Inflammatory macrophage (primary cell): ENCODE measurements at places on chromosomes 3 and 15.

GRCh38 chr3:28595372-28595771 is 246.7 kb upstream of the AZI2 start:
- DNase-seq = no peak

- no peak for DNase-seq
Measured at GRCh38 chr15:99447497-99448371, 118.0 kb upstream of the MEF2A start.

GRCh38 chr15:93974804-93975481 is 256.4 kb upstream of the MCTP2 start:
- DNase-seq = peak; percentile 21

- no peak for DNase-seq
Measured at GRCh38 chr15:91879158-91879557, 25.6 kb downstream of the SLCO3A1 start.

DNA sequence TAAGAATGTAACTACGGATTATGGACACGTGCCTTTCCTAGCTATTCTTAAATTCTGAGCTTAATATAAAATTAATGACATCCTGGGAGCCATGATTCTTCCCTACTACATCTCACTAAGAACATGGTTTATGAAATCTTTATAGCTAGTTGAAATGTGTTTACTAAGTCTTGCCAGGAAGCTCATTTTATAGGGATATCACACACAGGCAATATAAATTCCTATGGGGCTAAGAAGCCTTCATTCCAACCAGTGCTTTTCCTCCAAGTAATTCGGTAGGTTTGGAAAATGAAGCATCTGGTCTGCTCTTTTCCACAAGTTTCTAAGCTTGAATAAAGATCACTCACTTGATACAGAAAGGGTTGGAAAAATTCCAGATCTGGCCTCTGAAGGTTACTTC is 802.6 kb downstream of the FHIT start:
- no peak for DNase-seq

GRCh38 chr3:63370094-63370493 is 92.0 kb downstream of the SYNPR start:
- DNase-seq = no peak

DNA sequence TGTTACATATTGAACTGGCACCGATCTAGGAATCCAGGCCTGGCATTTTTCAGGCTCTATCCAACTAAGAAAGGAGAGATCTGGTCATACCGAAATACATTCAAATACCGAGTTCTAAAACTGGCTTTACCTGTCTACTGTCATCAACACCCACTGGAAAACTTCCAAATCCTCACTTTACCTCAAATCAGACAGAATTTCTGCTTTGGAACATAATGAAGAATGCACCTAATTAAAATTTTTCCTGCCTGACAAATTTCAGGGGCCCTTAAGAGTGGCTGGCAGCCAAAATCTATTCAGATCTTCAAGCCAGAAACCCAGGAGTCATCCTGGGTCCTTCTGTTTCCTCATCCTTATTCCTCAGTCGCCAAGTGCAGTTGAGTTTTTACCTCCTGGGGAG is 198.6 kb upstream of the FEZF2 start:
- DNase-seq = no peak

- no peak for DNase-seq
Measured at GRCh38 chr3:190676481-190676880, 162.6 kb downstream of the IL1RAP start.

GRCh38 chr3:47870702-47871260 is 67.8 kb downstream of the DHX30 start:
- DNase-seq = no peak

GRCh38 chr3:125214738-125215137 is 2.2 kb upstream of the SLC12A8 start:
- DNase-seq = peak; percentile 6

DNA sequence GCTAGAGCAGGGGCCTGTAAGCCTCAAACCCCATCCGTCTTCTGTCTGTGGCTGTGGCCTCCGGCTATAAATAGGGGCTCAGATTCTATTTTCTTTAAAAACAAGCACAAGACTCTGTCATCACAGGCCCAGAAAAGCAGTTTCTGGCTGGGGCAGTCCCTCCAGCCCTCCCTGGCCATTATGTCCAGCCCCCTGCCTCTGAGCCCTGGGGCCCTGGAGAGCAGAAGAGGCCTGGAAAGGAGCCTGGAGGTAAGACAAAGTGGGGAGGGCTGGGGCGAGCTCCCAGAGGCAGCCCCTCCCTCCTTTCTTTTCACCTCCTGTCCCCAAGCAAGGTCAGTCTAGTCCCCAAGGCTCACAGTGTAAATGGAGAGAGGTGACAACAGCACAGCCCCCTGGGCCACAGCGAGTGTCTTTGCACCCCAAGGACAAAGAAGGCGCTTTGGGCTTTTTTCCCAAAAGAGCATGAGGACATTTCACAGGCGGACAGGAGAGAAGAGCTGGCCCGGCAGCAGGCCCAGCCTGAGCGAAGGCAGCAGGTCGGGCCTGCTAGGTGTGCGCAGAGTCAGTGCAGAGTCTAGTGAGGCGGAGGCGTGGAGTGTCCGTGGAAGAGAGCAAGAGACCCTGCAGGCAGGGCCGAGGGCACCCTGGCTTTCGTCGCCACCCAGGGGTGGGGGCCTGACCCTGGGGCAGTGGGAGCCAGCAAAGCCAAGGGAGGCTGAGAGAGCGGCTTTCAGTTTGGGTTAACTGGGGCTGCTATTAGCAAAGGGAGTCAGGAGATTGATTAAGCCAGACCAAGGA is 188.3 kb downstream of the TBC1D2B start:
- DNase-seq = no peak

- DNase-seq = no peak
Measured at GRCh38 chr15:47741082-47741481, 23.8 kb downstream of the SEMA6D start.

DNA sequence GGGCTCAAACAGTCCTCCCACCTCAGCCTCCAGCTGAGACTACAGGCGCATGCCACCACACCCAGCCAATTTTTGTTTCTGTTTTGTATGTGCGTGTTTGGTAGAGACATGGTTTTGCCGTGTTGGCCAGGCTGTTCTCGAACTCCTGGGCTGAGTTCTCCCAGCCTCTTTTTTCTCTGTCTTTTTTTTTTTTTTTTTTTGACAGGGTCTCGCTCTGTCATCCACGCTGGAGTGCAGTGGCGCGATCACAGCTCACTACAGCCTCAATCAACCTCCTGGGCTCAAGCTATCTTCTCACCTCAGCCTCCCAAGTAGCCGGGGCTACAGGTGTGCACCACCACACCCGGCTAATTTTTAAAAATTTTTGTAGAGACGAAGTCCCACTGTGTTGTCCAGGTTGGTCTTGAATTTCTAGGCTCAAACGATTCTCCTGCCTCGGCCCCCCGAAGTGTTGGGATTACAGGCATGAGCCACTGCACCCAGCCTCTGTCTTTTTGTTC is 867 bp upstream of the DCAF1 start:
- DNase-seq = no peak

DNA sequence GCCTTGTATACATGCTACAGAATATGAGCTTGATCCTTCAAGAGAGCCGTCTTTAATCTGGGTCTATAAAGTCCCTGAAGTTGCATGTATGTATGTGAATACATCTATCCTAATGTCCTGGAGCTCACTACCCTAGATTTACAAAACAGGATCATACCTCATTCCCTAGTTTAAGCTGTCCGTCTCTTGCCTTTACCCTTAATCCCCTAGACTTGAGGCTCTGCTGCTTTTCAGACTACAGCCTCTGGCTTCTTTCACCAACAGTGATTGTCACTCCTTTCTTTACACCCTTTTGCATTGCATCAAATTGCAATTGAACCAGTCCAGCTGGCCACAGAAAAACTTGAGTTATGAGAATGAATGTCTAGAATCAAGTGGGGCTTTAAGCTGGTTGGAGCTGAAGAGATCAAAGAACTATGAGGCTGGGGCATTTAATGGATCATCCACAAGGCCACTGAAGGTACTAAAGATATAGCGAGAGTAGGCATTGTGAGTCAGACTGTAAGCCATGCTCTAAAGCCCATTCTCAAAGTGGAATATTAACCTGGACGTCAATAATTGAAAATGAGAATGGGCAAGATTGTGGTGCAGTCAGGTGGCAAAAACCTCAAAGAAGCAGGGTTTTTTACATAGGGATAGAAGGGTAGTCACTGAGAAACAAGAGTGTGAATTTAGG is 12.3 kb upstream of the PLD1 start:
- no peak for DNase-seq

GRCh38 chr15:64100958-64101357 is 5.2 kb downstream of the SNX1 start:
- peak; percentile 41 for DNase-seq

- DNase-seq = no peak
Measured at GRCh38 chr3:127746400-127747057, 73.8 kb downstream of the ABTB1 start.

DNA sequence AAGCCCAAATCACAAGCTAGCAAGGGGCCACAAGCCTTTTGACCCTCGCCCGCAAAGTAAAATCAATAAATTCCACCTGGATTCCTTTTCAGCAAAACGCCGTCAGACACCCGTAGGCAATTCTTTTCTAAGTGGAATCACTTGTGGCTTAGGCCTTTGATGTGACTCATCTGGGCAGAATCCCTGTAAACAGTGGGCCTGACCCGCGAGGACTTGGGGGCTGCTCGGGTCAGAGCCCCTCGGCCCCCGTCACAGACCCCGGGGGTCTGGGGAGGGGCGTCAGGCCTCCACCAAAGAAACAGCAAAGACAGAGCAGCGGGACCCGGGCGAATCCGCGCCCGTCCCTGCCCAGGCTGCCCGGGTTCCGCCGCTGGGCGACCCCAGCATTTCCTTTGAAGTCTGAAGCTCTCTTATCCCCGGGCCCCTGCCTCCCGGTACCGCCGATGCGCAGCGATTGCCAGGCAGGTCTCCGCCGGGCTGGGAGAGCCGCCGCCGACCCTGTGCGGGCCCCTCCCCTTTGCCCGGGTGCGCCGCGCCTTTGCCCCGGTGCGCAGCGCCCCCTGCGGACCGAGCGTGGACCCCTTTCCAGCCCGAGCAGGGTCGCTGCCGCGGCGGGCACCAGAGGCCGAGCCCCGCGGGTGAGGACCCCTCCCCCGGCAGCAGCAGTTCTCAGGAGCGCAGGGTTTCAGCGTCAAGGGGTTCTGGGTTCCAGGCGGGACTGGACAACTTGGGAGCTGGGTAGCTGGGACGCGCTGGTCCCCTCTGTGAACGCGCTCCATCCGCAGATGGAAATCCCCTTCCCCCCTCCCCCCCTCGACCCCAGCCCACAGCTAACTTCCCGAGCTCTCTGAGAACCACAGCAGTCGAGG is 178.3 kb downstream of the UACA start:
- DNase-seq = no peak

GRCh38 chr15:68526784-68527183 is 52.0 kb upstream of the CORO2B start:
- peak; percentile 12 for DNase-seq

DNA sequence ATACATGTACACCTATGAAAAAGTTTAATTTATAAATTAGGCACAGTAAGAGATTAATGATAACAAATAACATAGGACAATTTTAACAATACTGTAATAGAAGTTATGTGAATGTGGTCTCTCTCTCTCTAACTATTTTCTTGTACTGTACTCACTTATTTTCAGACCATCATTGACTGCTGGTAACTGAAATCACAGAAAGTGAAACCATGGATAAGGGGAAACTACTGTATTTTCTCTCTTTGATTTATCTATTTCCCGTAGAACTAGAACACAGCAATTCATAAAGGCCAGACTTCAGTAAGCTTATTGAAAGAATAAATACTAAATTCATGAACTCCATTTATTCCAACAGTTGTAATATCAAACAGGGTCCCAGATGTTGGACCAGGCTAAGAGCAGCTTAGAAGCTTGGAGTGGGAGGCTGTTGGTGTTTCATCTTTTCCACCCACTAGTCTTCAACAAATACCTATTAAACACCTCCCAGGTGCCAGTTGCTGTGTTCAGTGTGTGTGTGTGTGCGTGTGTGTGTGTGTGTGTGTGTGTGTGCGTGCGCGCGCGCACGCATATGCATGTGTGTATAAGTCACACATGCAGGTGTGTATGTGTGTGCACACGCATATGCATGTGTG is 235.4 kb downstream of the FOXP1 start:
- DNase-seq = no peak
